ENCODE measurements at places on chromosomes 5 and 9.
A peak's percentile ranks its signal among the peaks of the same experiment; 100 is the strongest.

GRCh38 chr9:104025104-104025503 is 69.0 kb upstream of the SMC2 start:
- no peak for DNase-seq

- DNase-seq: no peak
These were observed 46.9 kb downstream of the VCAN start for GRCh38 chr5:83518319-83519061.

GRCh38 chr5:52710972-52711596 is 76.6 kb upstream of the ITGA1 start:
- no peak for DNase-seq

GRCh38 chr5:76720988-76721569 is 5.2 kb downstream of the F2R start:
- DNase-seq: no peak

GRCh38 chr9:93466416-93467061 is 13.2 kb upstream of the FAM120AOS start:
- no peak for DNase-seq

GRCh38 chr9:87081503-87081902 is 134.2 kb upstream of the GAS1 start:
- DNase-seq: no peak

DNA sequence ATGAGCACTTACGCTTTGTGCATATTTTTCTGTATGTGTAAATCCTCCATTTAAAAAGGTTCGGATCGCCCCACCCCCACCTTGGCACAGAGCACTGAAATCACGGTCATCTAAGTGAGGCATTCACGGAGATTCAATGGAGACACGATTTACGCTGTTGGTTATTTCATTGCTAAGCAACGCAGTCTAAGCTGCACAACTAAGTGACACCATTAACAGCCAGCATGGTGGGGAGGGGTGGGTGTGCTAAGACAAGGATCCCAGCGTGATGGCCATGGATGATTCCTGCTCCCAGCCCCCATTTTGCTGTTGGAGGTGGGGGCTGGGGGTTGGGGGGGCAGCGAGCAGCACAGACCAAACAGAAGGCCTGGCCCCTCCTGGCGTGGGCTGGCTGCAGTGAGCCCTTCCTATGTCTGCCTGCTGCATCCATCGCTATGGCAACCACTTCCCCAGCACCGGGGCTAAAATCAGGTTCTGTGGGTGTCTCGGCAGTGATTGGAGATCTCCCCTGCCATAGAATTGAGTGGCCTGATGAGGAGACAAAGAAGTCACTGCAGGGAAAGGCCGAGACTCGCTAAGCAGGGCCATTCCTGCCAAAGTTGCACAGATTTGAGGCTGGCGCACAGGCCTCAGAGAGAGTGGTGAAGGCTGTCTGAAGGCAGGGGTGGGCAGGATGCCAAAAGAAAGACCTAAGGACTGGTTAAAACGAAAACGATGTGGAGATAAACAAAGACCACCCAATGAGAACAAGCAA is 14.3 kb upstream of the MARCHF6 start:
- DNase-seq: peak; percentile 22

- DNase-seq: no peak
These were observed 25.1 kb upstream of the CD180 start for GRCh38 chr5:67221487-67222242.

DNA sequence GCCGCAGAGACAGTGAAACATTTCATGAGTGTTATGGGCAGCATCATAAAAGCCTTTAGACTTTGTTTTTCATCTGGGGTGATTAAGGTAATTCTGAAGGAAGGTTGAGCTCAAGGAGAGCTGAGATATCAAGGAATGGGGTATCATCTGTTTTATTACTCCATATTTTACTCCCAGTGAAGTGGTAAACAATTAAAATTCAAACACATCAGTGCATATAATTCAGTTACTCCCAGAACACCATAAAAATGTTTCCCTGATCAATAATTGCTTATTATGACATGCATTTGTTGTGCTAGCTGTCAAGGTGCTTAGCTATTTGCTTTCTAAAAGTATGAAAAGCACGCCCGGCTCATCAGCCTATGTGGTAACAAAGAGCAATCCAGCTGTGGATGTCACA is 81.7 kb downstream of the DOCK8 start:
- no peak for DNase-seq

DNA sequence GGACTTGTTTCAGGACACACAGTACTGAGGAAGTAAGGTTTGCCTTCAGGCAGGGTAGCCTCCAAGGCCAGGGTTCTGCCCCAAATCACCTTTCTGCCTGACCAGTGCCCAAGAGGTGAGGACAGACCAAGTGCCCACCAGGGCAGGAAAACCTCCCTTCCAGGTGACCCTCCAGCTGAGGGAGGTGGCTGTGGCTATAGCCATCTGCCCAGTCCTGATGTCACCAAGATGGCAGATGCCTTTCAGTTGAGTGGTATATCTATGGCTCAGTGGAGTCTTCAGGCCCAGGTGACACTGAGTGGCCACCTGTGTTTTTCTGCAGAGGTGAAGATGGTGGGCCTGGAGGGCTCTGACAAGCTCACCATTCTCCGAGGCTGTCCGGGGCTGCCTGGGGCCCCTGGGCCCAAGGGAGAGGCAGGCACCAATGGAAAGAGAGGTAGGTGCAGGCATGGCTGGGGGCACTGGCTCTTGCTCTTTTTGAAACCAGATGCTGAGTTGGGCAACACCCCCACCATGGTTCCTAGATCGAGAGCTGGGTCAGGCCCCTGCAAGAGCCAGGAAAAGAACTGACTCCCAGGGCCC is 1.7 kb downstream of the FCN2 start:
- DNase-seq: no peak

- DNase-seq: no peak
These were observed 181.3 kb upstream of the IL12B start for GRCh38 chr5:159511570-159511969.

DNA sequence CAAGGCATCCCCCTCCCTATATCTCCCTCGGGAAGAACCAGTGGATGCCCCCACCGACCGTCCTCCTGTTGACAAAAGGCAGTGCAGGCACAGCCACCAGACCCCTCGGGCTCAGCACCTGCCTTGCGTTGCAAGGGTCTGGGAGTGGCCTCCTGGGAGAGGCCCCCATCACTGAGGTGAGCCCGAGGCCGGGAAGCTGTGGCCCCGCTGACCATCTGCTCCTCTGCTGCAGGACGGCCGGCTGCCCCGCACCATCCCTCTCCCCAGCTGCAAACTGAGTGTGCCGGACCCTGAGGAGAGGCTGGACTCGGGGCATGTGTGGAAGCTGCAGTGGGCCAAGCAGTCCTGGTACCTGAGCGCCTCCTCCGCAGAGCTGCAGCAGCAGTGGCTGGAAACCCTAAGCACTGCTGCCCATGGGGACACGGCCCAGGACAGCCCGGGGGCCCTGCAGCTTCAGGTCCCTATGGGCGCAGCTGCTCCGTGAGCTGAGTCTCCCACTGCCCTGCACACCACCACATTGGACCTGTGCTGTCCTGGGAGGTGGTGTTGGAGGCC is 23.3 kb upstream of the SUSD3 start:
- no peak for DNase-seq

- DNase-seq: no peak
These were observed 3.5 kb upstream of the TMED9 start for GRCh38 chr5:177588413-177588909.

GRCh38 chr9:114900942-114901802 is 29.2 kb downstream of the TNFSF8 start:
- DNase-seq: no peak

GRCh38 chr5:149063017-149063687 is at the start of gene SH3TC2:
TSS of gene SH3TC2 (minus strand) at chr5:149063062. CDS start at chr5:149063022, 40 bp downstream.
- DNase-seq: no peak

All from NCI-H2029 (cell line).